ENCODE measurements at places on chromosomes 3 and 15. TPM values are rescaled to one million over a fixed set of nuclear protein-coding genes. Genes with fewer than 3 reads are reported as not detected.

DNA sequence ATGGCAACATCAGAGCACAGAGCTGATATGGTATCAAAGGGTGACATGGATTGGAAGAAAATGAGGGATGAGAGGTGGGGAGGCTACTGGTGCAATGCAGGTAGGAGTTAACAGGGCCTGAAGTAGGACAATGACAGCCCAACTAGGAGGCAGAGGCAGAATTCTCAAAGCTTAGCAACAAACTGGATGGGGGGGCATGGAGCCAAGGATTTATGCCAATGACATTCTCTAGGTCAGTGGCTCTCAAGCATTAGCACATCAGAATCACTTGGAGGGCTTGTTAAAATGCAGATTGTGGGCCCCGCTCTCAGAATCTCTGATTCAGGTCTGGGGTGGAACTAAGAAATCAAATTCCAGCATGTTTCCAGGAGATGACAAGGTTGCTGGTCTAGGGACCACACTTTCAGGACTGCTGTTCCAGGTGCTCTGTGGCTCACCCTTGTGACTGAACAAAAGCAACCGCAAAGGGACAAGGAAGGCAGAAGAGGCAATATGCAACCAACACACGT lies 98.0 kb upstream of the TNIK start:
- DNase-seq, result no peak

- no peak for DNase-seq
Observed at GRCh38 chr15:84797212-84797611, 19.9 kb upstream of the ALPK3 start.

GRCh38 chr15:90873998-90874605 lies 5.7 kb downstream of the FURIN start:
- no peak for DNase-seq

GRCh38 chr3:99965077-99965476 lies 147.4 kb downstream of the CMSS1 start:
- DNase-seq, result no peak

DNA sequence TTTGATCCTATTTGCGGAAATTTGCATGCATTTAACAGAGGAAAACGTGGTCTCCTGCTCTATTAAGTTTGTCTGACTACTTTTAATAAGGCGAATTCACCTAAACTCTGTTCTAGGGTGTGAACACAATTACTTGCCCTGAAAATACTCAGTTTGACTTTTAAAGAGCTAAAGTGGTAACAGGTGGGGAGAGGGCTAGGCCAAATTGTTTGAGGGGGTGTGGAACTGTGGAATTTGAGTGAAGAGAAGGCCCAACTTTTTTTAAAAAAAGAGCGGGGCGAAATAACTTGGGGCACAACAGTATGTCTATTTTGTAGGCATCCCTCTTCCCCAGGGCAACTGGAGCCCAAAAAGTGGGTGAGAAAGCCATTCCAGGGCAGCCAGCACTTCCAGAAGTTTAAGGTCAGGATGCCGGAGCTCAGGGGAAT lies 580 bp upstream of the FXR1 start:
- DNase-seq, result no peak

DNA sequence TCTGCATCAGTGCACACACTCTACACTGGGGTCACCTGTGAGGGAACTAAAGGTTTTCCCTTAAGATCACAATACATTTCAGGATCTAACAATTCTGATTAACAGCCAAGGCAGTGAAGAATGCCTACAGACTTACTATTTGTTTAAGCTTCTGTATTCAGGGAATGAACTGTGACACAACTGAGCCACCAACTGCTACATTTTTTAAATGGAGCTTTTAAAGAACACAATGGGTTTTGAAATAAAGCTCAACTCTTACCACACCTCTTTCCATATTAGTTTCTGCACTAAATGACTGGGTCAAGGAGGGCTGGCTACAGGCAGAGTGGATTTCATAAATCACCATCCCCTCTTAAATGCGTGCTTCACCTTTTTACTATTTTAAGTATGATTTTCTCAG lies 100.2 kb downstream of the TMCC1 start:
- no peak for DNase-seq

DNA sequence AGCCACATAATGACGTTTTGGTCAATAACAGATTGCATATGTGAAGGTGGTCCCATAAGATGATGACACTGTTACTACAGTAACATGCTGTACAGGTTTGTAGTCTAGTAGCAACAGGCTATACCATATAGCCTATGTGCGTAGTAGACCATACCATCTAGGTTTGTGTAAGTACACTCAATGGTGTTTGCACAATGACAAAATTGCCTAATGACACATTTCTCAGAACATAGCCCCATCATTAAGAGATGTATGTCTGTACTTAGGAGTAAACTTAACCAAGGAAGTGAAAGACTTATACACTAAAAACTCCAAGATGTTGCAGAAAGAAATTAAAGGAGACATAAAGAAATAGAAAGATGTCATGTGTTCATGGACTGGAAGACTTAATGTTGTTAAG lies 66.2 kb downstream of the RPLP1 start:
- DNase-seq, result no peak

GRCh38 chr3:183444748-183445147 lies 16.3 kb upstream of the MCF2L2 start:
- DNase-seq, result no peak

DNA sequence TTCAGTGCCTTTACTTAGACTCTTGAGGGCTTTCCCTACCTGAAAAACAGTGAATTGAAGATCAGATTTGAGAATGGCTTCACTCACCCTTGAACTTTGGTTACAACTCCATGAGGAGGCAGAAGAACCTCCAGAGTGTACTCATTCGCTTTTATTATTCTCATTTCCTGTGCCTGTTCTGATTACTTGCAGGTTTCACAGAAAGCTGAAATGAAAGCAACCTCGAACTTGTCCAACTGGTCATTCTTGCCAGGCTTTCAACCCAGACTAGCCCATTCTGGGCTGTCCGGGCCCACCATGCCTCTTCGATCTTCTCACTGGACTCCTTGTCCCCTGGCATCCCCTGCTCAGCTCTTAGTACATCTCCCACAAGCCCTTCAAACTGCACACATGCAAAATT lies 20.2 kb upstream of the THUMPD3 start:
- DNase-seq, result no peak

DNA sequence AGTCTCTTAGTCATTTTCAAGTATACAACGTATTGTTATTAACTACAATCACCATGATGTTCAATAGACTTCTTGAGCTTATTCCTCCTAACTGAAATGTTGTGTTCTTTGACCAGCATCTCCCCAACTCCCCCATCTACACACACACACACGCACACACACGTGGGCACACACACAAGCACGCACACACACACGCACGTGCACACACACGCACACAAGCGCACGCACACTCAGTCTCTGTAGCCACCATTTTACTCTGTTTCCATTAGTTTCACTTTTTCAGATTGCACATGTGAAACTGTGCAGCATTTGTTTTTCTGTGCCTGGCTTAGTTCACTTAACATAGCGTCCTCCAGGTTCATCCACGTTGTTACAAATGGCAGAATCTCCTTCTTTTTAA lies 247.0 kb downstream of the XXYLT1 start:
- DNase-seq, result no peak

GRCh38 chr15:39414201-39414600 lies 166.7 kb upstream of the THBS1 start:
- DNase-seq, result no peak

- DNase-seq, result no peak
Observed at GRCh38 chr3:194517333-194517732, 30.5 kb upstream of the ATP13A3 start.

DNA sequence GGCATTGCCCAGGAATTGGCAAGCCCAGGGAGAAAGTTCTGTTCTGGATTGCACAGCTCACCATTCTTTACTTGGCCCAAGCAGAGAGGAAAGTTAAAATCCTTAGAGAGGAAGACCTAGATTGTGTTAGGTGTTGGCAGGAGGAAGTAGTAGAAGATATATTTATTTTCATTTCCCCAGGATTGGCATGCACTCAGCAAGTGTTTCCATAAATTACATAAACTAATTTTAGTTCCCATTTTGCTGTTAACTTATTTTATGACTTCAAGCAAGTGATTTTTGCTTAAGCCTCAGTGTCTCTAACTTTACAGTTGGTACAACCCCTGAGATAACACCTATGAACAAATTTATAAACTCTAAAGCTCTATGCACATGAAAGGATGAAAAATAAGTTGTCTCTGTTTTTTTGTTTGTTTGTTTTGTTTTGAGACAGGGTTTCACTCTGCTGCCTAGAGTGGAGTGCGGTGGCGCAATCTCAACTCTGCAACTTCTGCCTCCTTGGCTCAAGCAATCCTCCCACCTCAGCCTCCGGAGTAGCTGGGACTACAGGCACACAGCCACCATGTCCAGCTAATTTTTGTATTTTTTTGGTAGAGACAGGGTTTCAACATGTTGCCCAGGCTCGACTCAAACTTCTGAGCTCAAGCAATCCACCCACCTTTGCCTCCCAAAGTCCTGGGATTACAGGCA lies 31.2 kb upstream of the TOP2B start:
- DNase-seq, result no peak

GRCh38 chr3:105118905-105119304 lies 247.8 kb upstream of the ALCAM start:
- no peak for DNase-seq

- no peak for DNase-seq
Observed at GRCh38 chr15:94744080-94744793, 512.9 kb downstream of the MCTP2 start.

DNA sequence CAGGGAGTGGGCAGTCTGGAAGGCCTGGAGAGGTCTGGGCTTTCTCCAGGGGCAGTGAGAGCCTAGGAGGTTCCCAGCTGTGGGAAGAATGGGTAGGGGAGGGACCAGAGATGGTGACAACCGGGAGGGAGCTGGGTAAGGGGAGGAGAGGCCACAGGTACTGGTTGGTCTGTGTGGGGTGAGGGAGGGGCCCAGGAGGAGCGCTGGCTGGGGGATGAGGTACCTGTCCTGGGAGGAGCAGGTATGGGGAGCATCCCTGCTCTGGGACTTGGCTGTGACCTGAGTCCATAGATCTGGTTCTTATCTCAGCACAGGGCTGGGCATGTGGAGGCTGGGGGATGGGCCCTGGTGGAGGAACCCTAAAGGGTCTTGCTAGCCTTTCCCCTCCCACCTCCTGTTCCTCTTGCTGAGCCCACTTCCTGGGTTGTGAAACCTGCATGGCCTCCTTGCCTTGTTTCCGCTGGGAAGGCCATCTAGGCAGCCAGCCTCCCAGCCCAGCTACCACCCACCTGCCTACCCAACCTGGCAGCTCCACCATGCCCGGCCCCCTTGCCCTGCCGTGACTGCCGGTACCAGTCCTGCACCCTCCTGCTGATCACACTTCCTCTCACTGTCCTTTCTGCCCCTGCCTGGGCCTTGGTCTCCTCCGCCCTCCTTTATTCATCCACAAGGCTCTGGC lies 11.0 kb downstream of the PRKCD start:
- DNase-seq, result no peak

GRCh38 chr3:98449606-98450193 lies 13.3 kb upstream of the OR5K1 start:
- no peak for DNase-seq

DNA sequence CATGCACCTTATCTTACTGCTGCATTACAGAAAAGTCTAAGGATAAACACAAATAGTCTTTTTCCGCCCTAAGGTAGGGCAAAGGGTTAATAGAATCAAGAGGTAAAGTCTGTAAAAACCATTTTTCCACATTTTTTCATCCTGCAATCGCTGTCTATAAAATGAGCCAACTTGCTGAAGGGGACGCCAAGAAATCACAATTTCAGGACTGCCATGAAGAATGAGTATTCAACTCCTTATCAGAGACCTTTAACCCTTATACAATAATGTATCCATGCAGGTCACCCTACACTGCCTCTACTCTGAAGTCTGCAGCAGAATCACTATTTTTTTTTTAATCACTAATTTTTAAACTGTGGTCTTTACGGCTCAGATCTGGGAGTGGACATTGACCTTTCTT lies 1.1 kb upstream of the DNAJC13 start:
- DNase-seq, result no peak

- no peak for DNase-seq
Observed at GRCh38 chr3:94303897-94304296, 241.0 kb downstream of the NSUN3 start.

GRCh38 chr3:4355401-4356219 lies 52.4 kb downstream of the SETMAR start:
- peak; percentile 30 for DNase-seq

- DNase-seq, result no peak
Observed at GRCh38 chr3:83096-83495, 113.5 kb upstream of the CHL1 start.

GRCh38 chr3:119492810-119493209 lies 5.5 kb upstream of the TIMMDC1 start:
- no peak for DNase-seq

- DNase-seq, result no peak
Observed at GRCh38 chr3:179196098-179196497, 47.9 kb downstream of the PIK3CA start.

DNA sequence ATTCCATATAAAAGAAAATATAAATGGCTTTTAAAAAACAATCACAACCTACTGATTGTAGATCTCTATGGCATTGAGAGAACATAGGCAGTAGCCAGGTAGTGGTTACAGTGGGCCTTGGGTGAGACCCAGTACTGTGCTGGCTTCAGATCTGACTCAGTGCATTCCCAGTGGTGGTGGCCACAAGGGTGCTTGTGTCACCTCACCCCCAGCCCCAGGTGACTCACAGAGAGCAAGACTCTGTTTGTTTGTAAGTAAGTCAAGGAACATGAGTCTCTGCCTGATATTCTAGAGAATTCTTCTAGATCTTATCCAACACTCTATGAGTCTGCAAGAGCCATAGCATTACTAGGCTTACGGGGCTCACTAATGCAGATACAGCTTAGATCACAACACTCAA lies 118.8 kb upstream of the AZI2 start:
- no peak for DNase-seq

GRCh38 chr3:151827816-151828215 lies 13.9 kb downstream of the AADAC start:
- no peak for DNase-seq

DNA sequence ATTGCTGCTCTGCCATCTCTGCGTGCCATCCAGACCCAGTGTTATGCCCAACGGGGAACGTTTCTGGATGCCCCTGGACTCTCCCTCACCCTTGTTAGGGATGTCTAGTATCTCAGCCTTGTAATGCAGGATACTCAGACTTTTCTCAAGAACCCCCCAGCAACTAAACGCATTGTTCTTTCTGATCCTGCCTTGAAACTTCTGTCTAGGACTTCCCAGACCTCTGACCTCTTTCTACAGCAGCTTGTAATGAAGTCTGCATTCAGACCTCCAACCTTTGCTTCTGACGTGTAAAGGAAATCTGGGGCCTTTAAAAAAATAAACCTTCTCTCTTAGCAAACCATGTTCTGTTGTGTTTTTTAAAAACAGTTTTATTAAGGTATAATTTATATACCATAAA lies 139.5 kb downstream of the KCNAB1 start:
- no peak for DNase-seq

ULK4 gene
- 2.6 TPM for total RNA-seq

MCF2L2 gene
- total RNA-seq, result 0.31 TPM

LRRC3B gene
- 0.51 TPM for total RNA-seq

P2RY13 gene
- 0.46 TPM for total RNA-seq

SPINT1 gene
- total RNA-seq, result 0.24 TPM

MIX23 gene
- total RNA-seq, result 25.6 TPM

CATSPER2 gene
- total RNA-seq, result 1.4 TPM

RASL12 gene
- total RNA-seq, result 12.8 TPM

GOLGA6D gene
- total RNA-seq, result not detected

NTRK3 gene
- total RNA-seq, result 4.0 TPM

C3orf49 gene
- not detected for total RNA-seq

CPEB1 gene
- total RNA-seq, result 2.3 TPM

SEMA5B gene
- total RNA-seq, result 12.5 TPM

FGD5 gene
- 17.4 TPM for total RNA-seq

CNBP gene
- total RNA-seq, result 543 TPM

LRRC31 gene
- total RNA-seq, result not detected

CCDC9B gene
- 149 TPM for total RNA-seq

KBTBD13 gene
- 4.6 TPM for total RNA-seq

MUSTN1 gene
- 55.4 TPM for total RNA-seq

GADL1 gene
- total RNA-seq, result 0.64 TPM
